Natural killer cell (primary cell): ENCODE measurements at places on chromosomes 4 and X.

DNA sequence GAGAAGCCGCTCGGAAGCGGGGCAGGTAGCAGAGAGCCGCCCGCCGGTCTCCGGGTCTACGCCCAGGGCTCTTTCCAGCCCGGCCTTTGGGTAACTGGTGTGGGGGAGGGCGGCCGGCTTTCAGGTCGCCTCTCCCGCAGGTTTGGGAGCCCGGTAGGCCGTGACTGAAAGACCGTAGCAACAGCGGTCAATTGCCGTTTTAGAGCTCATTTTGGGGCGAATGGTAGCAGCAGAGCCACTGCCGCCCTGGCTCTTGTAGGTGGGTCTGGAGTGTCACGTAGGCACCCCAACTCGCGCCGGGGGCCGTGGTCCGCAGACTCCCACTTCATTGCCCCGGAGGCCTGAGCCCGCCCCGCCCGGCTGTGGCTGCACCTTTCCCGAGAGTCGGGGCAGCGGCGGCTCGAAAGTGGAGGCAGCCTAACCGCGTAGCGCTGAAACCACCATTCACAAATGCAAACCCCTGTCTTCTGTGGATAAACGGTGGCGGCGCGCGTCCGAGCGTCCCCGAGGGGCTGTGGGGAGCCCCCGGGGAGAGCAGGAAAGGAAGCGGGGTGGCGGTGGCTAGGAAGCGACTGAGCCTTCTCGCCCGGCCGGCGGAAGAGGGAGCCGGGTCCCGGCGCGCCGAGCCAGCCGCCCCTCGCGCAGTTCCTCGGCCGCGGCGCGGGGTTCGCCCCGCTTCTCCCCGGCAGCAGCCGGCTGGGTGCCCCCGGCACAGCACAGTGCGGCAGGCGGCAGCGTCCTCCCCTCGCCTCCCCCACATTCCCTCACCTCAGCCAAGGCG is 2185.1 kb upstream of the TENM3 start:
- no peaks in the 10 kb centered on the region for H3K36me3 ChIP-seq
- no peak for DNase-seq
- H3K27me3 ChIP-seq: peaks cover 24% of the 10 kb centered on the region

GRCh38 chr4:16727218-16727617 is 171.2 kb downstream of the LDB2 start:
- no peak for DNase-seq
- H3K27ac ChIP-seq: no peak overlapping the region
- no peak overlapping the region for H3K4me3 ChIP-seq

GRCh38 chrX:39730662-39731329 is 367.0 kb downstream of the BCOR start:
- H3K4me3 ChIP-seq: no peak overlapping the region
- peaks cover 12% of the 10 kb centered on the region for H3K4me1 ChIP-seq
- peak; percentile 26 for DNase-seq
- no peak overlapping the region for H3K27ac ChIP-seq

DNA sequence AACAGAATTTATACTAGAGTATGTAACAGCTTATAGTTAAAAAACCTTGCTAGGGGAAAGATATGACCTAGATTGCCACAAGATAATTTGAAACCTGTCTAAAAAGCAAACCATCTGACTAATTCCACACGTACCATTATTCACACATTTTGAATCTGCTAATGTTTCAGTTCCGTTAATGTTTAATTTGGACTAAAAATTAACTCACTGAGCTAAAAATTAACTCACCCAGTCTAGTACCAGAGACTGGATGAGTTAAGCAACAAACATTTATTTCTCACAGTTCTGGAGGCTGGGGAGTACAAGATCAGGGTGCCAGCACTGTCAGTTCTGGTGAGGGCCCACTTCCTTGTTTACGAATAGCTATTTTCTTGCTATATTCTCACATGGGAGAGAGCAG is 231.5 kb upstream of the DIAPH2 start:
- no peaks in the 10 kb centered on the region for H3K36me3 ChIP-seq
- no peak overlapping the region for H3K4me3 ChIP-seq
- H3K27ac ChIP-seq: no peak overlapping the region
- H3K4me1 ChIP-seq: no peaks in the 10 kb centered on the region
- DNase-seq: no peak
- no peaks in the 10 kb centered on the region for H3K27me3 ChIP-seq

GRCh38 chrX:123525123-123525725 is 207.6 kb downstream of the THOC2 start:
- H3K27me3 ChIP-seq: no peaks in the 10 kb centered on the region
- no peaks in the 10 kb centered on the region for H3K4me1 ChIP-seq
- H3K36me3 ChIP-seq: no peaks in the 10 kb centered on the region
- H3K27ac ChIP-seq: no peak overlapping the region

GRCh38 chrX:69503228-69503781 is 821 bp upstream of the NALF2 start:
- peaks cover 4% of the 10 kb centered on the region for H3K4me1 ChIP-seq
- DNase-seq: no peak
- H3K27me3 ChIP-seq: peaks cover 4% of the 10 kb centered on the region
- H3K27ac ChIP-seq: no peak overlapping the region
- H3K36me3 ChIP-seq: no peaks in the 10 kb centered on the region
- H3K4me3 ChIP-seq: no peak overlapping the region

DNA sequence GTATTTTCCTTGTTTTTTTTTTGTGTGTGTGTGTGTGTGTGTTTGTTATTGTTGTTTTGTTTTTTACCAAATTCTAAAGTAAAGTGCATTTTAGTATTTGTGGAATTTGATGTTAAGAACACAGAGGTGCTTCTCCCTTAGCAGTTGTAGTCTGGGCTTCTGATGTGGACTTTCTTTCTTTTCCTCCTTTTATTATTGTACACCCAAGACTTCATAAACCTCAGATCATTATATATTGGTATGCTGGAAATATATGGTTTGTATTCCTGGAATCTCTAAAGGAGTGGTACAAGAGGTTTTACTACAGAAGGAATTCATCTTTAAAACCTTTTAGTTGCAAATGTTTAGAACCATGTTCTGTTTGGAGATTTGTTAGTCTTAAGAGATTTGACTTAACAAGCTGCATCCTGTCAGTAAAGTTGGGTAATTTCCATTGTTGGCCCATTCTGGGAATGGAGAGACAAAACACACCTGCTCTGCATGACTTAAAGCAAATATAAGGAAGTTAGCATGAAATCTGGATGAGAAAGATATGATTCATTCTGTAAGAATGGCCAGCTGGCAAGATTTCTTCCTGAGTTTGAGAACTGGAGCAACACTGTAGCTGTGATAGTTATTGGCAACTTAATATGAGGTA is 64.0 kb downstream of the SMAD1 start:
- H3K4me1 ChIP-seq: no peaks in the 10 kb centered on the region
- no peaks in the 10 kb centered on the region for H3K27me3 ChIP-seq
- H3K4me3 ChIP-seq: no peak overlapping the region
- H3K36me3 ChIP-seq: no peaks in the 10 kb centered on the region
- no peak overlapping the region for H3K27ac ChIP-seq

GRCh38 chr4:40309250-40309774 is 25.8 kb upstream of the CHRNA9 start:
- no peaks in the 10 kb centered on the region for H3K36me3 ChIP-seq
- H3K27me3 ChIP-seq: no peaks in the 10 kb centered on the region
- H3K4me1 ChIP-seq: peaks cover 57% of the 10 kb centered on the region
- peak; percentile 84 for DNase-seq
- H3K4me3 ChIP-seq: no peak overlapping the region

GRCh38 chrX:45230410-45230809 is 29.7 kb upstream of the DIPK2B start:
- no peak for DNase-seq
- peaks cover 22% of the 10 kb centered on the region for H3K4me1 ChIP-seq
- H3K27ac ChIP-seq: no peak overlapping the region
- no peaks in the 10 kb centered on the region for H3K36me3 ChIP-seq

DNA sequence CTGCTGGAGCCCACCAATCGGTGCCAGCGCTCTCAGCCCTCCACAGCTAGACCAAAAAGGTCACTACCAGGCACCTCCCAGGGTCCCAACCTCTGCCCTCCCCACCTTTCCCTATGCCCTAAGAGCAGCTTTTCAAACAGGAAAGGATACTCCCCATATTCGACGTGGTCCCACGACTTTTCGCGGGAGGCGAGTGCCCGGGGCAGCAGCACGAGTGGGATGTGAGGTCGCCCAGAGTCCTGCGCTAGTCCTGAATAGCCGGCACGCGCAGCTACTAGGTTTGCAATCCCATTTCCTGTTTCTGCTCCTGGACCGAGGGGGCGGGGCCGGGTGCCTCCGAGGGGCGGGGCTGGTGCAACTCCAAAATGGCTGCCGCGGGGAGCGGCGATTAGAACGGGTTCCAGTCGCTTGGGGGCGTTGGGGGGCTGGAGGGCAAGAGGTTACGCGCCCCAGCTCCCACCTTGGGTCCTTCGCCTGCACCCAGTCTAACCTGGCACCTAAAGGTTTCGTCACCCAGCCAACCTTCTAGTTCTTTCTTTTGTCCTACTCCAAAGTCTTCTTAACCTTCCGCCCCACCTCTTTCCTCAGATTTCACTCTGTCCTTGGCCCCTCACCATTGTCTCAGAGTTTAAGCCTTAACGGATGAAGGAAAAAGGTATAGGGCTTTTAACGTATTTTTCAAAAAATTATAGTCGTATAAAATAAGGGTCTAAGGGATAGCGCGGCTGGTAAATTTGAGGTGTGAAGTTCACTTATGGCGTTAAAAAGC is 85.0 kb upstream of the TENT5D start:
- DNase-seq: no peak
- H3K36me3 ChIP-seq: no peaks in the 10 kb centered on the region

GRCh38 chrX:66553973-66554372 is 84.9 kb downstream of the EDA2R start:
- H3K4me3 ChIP-seq: no peak overlapping the region
- DNase-seq: no peak
- no peaks in the 10 kb centered on the region for H3K36me3 ChIP-seq
- no peaks in the 10 kb centered on the region for H3K27me3 ChIP-seq
- no peaks in the 10 kb centered on the region for H3K4me1 ChIP-seq
- H3K27ac ChIP-seq: no peak overlapping the region

- no peaks in the 10 kb centered on the region for H3K4me1 ChIP-seq
- no peaks in the 10 kb centered on the region for H3K27me3 ChIP-seq
- DNase-seq: no peak
Observed at GRCh38 chrX:22526339-22526738, 253.6 kb downstream of the CBLL2 start.

DNA sequence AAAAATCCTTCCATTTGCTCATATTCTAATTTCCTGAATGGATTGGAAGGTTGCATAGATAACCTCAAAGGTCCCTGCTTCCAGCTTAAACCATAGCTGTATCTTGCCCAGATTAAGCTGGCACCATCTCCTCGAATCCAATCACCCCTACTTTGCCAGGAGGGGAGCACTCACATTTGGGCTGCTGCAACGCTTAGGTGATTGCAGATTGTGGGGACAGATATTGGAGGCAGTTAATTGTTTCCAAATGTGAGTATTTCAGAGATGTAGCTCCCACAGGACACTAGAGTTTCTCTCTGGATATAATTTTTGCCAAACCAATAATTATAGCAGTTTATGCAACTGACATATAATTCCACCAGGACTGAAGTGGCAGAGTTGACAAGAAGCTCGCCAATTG is 53.5 kb upstream of the ACSL1 start:
- no peak for DNase-seq
- H3K27me3 ChIP-seq: no peaks in the 10 kb centered on the region
- H3K4me1 ChIP-seq: no peaks in the 10 kb centered on the region
- H3K4me3 ChIP-seq: no peak overlapping the region

DNA sequence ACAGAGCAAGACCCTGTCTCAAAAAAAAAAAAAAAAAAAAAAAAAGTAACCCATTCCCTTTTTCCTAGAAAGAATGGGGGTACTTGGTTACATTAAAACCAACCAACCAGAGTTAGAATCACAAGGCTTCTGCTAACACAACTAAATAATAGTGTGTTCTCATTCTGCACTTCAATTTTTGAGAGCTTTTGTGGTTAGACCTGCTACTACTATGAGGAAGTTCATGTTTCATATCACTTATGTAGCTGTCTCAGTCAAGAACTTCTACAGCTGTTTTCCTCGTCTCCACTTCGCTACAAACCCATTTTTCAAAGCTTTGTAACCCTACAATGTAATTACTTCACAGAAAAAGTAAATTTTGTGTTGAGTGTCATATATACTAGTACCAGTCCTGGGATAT is 58.3 kb downstream of the PDHA2 start:
- no peak overlapping the region for H3K4me3 ChIP-seq
- H3K27me3 ChIP-seq: no peaks in the 10 kb centered on the region
- no peak overlapping the region for H3K27ac ChIP-seq
- H3K4me1 ChIP-seq: no peaks in the 10 kb centered on the region
- H3K36me3 ChIP-seq: no peaks in the 10 kb centered on the region

- no peaks in the 10 kb centered on the region for H3K4me1 ChIP-seq
- DNase-seq: no peak
- H3K4me3 ChIP-seq: no peak overlapping the region
- H3K27ac ChIP-seq: no peak overlapping the region
- H3K36me3 ChIP-seq: no peaks in the 10 kb centered on the region
- H3K27me3 ChIP-seq: no peaks in the 10 kb centered on the region
Observed at GRCh38 chrX:114073926-114074325, 510.0 kb upstream of the HTR2C start.

DNA sequence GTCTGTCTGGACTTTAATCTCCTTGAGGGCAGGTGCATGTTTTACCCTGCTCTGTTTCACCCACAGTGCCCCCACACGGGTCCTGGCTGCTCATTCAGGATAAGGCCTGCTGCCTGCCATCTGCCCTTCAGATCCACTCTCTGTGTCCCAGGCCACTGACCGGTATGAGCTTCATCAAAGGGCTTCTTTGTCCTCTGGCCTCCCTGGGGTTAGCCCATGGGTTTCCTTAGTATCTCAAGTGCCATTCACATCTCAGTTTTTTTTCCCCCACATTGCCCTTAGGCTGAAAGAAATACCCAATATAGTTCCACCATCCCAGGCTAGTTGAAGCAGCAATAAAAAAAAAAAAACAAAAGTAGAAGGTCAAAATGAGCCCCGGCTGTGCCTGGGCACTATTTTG is 9.3 kb downstream of the CD99L2 start:
- no peak overlapping the region for H3K27ac ChIP-seq
- H3K4me3 ChIP-seq: no peak overlapping the region
- H3K4me1 ChIP-seq: no peaks in the 10 kb centered on the region
- no peaks in the 10 kb centered on the region for H3K27me3 ChIP-seq
- DNase-seq: no peak

- no peak overlapping the region for H3K4me3 ChIP-seq
- no peaks in the 10 kb centered on the region for H3K4me1 ChIP-seq
- no peaks in the 10 kb centered on the region for H3K27me3 ChIP-seq
Observed at GRCh38 chr4:145776208-145776607, 96.3 kb downstream of the C4orf51 start.

- no peak overlapping the region for H3K4me3 ChIP-seq
- no peaks in the 10 kb centered on the region for H3K36me3 ChIP-seq
- no peak for DNase-seq
- no peak overlapping the region for H3K27ac ChIP-seq
Observed at GRCh38 chr4:122854447-122855352, 28.1 kb downstream of the FGF2 start.

GRCh38 chr4:104693601-104694201 is 199.0 kb upstream of the CXXC4 start:
- no peak overlapping the region for H3K27ac ChIP-seq
- no peaks in the 10 kb centered on the region for H3K36me3 ChIP-seq
- DNase-seq: peak; percentile 5
- H3K4me3 ChIP-seq: no peak overlapping the region
- H3K27me3 ChIP-seq: no peaks in the 10 kb centered on the region
- no peaks in the 10 kb centered on the region for H3K4me1 ChIP-seq
